ENCODE measurements at places on chromosomes 7 and 10.

DNA sequence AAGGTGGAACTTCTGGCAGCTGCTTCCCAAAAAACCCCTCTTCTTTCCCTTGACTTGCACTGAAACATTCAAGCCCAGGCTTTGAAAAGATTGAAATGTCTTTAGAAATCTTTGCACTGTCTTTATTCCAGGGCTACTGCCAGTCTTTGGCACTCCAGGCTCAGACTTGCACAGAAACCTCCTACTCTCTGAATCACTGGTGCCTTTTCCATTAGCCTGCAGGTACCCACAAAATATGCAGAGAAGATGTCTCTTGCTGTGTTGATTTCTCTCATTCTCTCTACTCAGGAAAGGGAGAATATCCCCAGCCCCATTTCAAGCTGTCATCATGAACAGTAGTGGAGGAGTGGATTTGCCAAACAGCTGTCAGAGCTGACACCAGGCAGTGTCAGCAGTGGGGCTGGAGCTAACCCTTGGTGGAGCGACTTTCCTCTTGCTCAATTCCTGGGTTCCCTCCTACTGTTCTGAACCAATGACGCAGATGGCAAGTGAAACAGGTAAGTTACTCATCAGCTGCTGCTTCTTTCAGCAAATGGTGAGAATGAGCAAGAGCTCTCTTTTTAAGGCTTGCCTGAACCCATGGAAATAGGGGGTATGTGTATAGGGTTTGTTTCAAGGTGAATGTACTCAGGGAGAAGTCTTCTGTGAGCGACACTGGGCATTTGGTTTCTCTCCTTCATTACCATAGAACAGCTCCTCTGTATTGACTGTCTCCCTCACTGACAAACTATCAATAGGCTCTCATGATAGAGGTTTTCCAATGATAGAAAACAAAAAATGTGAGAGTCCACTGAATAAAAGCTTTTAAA lies 362.4 kb downstream of the ADRA2A start:
- no peak for DNase-seq

GRCh38 chr10:14617852-14618251 lies 156.8 kb downstream of the FAM107B start:
- DNase-seq = no peak

DNA sequence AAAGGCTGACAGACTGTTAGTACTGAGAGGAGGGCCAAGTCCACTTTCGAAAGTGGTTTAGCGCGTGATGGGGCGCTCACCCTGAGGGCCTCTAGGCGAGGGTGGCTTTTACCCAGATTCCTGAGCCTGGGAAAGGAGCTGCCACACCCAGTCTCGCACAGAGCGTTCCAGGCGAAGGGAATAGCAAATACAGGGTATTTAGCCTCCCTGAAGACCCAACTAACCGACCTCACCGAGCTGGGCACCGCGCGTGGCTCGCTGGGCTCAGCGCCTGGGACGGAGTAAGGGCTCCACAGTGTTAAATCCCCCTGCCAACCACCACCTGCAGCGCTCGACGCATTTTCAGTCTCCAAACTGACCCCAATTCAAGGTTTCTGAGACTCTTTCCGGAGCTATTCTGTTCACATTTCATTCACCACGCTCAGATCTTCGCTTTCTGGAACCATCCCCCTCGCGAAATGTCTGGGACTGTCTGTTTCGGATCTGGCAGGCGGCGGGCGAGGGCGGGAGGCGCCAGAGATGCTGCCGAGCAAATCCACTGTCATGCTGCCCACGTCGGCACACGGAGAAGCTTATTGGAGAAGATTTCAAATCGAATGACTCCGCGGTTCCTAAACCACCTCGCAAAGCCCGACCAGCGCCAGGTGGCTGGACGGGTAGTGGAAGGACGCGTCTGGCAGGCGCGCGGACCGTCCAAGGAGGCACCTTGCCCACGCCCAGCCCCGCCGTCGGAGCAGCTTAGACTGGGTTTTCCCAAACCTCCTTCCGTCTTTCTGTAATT lies 1.4 kb upstream of the OSBPL3 start:
- peak; percentile 45 for DNase-seq

DNA sequence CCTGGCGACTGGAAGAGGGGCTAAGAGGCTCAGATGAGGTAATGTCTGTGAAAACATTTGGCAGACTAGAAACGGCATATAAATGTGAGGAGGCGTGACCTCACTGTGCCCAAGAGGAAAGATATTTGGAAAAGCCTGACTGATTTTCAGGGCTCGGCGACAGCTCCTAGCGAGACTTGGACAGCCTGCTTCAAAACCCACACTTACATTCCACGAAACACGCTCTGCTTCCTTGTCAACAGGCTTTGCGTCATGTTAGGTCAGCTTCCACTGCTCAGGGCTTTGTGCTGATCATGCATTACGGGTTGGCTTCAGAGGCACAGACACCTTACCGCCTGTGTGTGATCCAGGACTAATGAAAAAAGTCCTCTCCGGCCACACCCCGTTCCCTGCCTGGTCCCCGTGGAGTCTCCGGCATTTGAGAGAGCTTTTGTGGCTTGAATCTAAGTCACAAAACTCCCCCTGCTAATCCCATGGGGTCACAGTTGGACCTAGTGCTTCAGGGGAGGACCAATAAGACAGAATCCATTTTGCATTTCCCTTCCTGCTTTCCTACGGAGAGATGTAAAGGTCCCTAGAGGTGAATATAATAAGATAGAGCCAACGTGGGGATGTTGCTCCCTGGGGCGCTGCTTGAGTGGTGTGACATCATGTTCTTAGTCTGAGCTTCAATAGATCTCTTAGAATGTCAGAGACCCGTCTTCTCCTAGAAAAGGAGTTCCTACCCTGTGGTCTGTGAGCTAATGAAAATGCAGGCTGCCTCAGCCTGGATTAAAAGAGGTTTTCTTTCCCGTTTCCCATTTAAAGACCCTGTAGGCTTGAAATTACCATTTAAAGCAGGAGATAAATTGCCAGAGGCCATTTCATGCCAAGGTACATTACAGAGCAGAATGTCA lies 25.5 kb downstream of the FGFBP3 start:
- no peak for DNase-seq

GRCh38 chr10:59465088-59465487 lies 102.7 kb upstream of the FAM13C start:
- DNase-seq = no peak

- DNase-seq = no peak
Observed at GRCh38 chr7:140249036-140249806, 72.4 kb upstream of the KDM7A start.

DNA sequence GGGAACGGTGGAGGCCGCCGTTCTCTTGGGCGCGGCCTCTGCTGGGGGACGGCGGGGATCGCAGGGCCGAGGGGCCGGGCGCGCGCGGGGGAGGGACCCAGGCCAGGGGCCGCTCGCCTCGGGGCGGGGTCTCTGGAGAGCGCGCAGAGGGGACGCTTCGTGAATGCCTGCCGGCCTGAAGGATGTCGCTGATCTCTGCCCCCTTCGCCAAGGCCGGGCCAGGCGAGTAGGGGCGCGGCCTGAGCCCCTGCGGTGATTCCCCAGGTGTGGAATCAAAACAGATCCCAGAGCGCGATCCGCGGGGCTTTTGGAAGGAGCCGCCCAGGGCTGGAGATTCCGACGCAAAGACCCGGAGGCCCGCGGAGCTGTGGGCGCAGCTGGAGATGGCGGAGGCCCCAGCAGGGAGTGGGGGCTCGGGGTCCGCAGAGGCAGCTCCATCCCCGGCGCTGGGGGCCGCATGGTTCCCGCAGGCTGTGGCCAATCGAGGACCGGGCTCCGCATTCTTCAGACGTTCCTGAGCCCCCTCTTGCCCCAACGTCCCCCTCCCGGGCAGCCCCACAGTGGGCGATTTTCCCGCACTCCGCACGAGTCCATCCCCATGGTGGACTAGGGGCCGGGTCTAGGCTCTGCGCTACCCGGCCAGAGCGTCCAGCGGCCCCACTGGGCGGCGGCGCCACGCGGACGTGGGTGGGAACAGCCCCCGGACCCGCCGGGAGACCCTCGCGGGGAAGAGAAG lies 166.0 kb downstream of the ACTR3B start:
- no peak for DNase-seq

- no peak for DNase-seq
Observed at GRCh38 chr7:157410831-157411556, 74.2 kb downstream of the DNAJB6 start.

DNA sequence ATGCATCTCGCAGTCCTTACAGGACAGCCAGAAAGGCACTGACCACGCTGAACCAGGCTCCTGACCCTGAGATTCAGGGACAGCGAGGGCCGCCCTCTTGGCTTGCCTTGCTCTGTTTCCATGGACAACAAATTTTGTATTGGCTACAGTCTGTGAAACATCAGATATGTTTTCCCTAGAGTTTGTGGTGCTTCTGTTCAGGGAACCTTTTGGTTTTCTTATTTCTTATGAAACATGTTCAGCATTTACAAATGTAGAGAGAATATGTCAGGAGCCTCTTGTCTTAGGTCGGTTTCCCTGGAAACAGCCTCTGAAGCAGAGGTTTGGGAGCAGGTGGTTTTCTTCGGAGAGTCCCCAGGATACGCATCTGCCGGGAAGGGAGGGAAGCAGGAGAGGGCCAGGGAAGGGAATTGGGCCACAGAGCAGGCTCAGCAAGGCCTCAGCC lies 260.1 kb downstream of the CCDC3 start:
- DNase-seq = no peak

- no peak for DNase-seq
Observed at GRCh38 chr7:80186721-80187120, 52.1 kb downstream of the GNAI1 start.

DNA sequence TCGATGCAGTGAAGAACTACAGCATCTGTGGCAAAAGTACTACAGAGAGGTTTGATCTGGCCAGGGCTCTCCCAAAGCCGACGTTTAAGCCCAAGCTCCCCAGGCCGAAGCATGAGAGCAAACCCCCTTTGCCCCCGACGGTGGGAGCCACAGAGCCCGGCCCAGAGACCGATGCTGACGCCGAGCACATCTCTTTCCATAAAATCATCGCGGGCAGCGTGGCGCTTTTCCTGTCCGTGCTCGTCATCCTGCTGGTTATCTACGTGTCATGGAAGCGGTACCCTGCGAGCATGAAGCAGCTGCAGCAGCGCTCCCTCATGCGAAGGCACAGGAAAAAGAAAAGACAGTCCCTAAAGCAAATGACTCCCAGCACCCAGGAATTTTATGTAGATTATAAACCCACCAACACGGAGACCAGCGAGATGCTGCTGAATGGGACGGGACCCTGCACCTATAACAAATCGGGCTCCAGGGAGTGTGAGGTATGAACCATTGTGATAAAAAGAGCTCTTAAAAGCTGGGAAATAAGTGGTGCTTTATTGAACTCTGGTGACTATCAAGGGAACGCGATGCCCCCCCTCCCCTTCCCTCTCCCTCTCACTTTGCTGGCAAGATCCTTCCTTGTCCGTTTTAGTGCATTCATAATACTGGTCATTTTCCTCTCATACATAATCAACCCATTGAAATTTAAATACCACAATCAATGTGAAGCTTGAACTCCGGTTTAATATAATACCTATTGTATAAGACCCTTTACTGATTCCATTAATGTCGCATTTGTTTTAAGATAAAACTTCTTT lies 2.3 kb downstream of the LRRTM3 start:
- no peak for DNase-seq

DNA sequence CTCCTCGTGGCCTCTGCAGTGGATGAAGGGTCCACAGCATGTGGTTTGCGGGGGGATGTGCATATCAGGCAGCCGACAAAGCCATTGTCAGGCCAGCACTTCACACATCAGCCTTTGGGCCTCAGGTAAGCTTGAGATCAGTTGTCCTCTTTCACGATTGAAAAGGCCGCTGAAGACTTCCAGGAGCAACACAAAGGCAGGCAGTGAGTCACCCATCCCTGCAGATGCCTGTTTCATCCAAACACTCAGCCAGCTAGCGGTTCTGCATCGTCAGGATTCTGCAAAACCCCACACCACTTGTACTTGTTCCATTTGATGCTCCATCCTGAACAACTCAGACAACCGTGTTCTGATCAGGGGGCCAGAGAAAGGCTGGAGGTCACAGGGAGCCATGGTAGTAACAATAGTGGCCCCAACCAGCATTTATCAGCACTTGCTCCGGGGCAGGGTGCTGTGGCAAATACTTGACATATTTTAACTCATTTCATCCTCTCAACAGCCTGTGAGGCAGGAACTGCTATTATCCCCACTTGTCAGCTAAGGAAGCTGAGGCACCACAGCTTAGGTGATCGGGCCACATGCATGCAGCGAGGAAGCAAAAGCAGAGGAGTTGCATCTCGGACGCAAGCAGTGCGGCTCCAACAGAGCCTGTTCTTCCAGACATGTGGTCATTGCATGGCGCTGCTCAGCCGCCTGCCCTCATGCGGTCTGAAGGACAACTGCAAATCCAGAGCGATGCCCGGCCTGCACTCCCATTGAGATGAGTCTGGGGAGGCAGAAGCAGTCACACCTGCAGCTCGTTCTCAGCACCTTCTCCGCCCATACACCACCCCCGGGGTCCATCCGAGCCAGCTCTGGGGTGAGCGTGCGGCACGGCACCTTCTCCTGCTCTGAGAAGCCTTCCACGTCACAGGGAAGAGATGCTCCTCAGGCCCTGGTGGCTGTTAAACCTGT lies 144.9 kb downstream of the PAXIP1 start:
- no peak for DNase-seq

DNA sequence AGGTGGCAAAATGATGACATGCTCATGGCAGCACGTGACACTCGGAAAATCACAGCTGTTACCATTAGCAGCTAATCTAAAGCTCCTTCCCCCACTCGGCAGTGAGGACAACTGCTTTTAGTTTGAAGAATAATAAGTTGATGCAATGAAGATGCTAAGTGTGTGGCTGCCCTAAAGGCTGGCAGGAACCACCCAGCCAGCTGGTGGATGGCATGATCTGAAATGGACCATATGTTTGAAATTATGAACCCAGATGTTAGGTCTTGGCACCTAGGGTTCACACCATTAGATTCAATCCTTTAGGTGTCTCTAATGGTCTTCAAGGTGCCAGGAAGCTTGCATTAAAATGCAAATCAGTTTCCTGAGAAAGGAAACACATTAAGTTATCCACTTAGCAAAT lies 230.1 kb downstream of the WDR11 start:
- DNase-seq = no peak

DNA sequence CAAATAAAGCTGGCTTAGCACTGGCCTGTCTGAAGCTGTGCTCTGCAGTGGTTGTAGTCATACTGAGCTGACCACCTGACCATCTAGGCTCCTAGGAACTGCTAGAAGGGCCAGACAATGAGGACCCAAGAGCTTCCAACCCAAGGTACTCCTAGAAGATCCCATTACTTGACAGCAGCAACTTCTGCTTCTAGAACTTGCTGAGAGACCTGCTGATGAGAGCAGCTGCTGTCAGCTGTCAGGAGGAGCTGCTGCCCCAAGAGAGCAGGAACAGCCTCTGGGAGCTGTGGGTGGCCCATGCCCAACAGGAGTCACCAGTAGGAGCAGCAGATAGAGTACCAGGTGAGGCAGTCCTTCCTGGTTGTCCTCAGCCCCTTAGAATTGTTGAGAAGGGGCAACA lies 70.2 kb downstream of the RBM20 start:
- no peak for DNase-seq

- no peak for DNase-seq
Observed at GRCh38 chr10:48714088-48714487, 29.4 kb downstream of the WDFY4 start.

GRCh38 chr10:60203993-60204618 lies 185.6 kb downstream of the ANK3 start:
- no peak for DNase-seq
